GM12865 (cell line): ENCODE measurements at places on chromosomes 12 and 14.
A peak's percentile ranks its signal among the peaks of the same experiment; 100 is the strongest.

- no peak for DNase-seq
Measured at GRCh38 chr12:15648558-15648957, 140.6 kb downstream of the EPS8 start.

DNA sequence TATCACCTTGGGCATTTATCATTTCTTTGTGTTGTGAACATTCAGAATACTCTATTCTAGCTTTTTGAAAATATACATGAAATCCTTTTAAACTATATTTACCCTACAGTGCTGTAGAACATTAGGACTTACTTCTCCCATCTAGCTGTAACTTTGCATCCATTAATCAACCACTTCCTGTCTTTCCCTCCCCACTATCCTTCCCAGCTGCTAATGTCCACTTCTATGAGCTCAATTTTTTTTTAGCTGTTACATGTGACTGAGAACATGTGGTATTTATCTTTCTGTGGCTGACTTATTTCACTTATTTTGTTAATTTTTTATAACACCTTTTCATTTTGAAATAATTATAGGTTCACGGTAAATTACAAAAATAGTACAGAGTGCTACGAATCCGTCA, 136.0 kb downstream of the LMNTD1 start:
- DNase-seq = no peak

DNA sequence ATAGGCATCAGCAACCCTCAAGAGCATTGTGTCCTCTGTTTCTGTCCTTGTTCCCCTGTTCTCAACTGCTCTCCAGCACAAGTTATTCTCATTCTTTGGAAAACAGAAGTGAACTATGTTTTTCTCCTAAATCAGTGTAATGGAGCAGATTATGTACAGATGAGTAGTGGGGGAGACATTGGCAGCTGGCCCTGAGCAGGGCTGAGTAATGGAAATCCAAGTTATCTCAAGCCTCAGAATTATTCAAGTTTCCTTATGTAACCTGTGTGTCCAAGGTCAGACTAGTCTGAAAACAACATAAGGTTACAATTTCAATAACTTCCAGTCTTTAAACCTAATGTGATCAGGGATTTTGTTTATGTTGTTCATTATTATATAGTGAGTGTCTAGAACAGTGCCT, 116.1 kb upstream of the FUT8 start:
- no peak for DNase-seq

GRCh38 chr14:57820581-57820980, 45.3 kb downstream of the SLC35F4 start:
- no peak for DNase-seq

GRCh38 chr14:38079268-38079667, 128.4 kb upstream of the SSTR1 start:
- DNase-seq = no peak

DNA sequence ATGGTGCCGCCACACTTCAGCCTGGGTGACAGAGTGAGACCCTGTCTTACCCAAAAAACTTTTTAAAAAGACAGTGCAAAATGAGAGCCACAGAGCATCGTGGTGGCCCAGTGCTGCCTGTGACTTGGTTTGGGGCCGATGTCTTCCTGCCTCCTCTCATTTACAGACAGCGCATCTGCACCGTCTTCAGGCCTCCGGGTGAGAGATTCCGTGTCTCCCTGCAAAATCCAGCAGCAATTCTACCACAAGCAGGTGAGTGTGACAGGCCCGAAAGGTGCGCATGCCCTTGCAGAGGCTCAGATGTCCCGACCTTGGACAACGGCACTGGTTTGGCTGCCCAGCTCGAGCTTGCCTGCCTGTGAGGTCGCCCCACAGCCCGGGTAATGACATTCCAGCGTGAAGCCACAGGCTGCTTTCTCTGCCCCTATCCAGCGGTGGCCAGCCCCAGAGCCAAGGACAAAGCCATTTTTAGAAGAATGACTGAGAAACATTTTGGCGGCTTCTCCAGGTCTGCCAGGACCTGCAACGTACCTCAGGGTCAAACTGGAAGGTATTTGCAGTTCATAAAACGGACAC, 70.3 kb upstream of the RFLNA start:
- no peak for DNase-seq

DNA sequence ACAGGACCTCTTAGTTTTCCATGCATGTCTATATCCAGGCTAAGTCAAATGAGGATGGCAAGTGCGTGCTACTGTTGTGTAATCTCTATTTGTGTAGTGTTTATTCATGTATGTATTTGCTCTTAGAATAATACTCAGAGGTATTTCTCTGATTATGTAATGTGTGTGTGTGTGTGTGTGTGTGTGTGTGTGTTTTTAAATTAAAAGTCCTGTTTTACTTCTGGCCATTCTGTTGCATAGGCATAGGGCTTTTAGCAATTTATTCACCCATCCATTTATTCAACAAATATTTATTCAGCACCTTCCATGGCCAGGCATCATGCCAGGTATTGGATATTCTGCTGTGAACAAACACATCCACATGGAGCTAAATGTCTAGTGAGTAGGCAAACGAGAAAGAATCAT, 63.5 kb downstream of the PELI2 start:
- no peak for DNase-seq

DNA sequence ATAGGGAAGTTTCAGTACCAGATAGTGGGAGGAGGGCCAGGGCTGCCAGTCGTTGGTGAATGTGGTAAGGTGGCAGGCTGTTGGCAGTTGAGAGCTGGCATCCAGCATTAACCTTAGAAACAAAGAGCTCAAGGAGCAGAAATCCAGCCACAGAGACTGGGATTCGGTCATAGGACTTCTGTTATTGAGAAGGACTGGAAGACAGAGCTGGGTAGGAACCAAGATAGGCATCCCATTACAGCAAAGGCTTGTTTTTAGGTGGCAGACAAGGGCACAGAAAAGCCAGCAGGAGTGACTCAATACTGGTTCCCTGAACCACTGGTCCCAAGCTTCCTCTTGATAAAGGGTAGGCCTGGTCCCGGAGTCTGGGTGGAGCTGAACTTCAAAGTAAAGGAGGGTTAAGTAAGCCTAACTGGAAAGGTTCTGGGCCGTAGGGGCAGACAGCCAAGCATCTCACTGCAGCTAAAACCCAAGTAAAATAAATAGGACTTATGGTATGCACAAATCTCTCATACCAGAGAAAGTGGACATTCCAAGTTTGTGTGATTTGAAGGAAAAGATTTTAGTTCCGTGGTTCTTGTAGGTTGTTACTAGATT, 147.9 kb downstream of the ETV6 start:
- no peak for DNase-seq

GRCh38 chr14:90397425-90398314, 841 bp downstream of the CALM1 start:
- peak; percentile 78 for DNase-seq
